CD8-positive, alpha-beta memory T cell (primary cell): ENCODE measurements at places on chromosomes 16 and 17.

- no peak for DNase-seq
Observed at GRCh38 chr17:17159571-17159970, 46.6 kb downstream of the PLD6 start.

GRCh38 chr17:20225162-20226115, 216.3 kb downstream of the SPECC1 start:
- DNase-seq: no peak

DNA sequence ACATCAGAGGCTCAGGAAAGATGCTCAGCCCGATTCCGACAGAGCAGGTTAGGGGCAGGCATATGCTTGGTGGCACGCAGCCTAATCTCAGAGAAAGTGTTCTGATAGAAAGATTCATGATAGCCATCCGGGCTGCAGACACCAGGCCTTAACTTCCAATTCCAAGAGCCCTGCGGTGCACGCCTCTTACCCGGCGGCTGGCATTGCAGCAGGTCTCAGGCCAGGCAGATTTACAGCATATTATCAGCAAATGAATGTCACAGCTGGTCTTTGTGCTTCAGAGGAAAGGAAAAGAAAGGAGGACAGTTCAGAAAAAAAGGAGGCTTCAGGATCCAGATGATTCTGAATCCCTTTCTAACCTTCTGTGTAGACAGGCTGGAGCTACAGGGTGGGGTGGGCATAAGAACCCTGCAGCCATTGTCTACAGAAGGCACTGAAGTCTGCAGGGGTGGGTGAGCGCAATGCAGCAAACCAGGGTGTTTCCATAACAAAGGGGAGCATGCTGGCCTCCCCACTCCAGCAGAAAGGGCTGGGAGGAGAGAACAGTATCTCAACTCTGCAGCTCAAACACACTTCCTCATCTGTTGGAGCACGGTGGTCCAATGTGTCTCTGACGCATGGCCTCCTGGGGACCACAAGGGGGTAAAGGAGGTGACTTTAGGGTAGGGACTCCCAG, 277.4 kb upstream of the XYLT1 start:
- DNase-seq: no peak

GRCh38 chr17:50188531-50188920, 12.9 kb downstream of the COL1A1 start:
- DNase-seq: no peak

DNA sequence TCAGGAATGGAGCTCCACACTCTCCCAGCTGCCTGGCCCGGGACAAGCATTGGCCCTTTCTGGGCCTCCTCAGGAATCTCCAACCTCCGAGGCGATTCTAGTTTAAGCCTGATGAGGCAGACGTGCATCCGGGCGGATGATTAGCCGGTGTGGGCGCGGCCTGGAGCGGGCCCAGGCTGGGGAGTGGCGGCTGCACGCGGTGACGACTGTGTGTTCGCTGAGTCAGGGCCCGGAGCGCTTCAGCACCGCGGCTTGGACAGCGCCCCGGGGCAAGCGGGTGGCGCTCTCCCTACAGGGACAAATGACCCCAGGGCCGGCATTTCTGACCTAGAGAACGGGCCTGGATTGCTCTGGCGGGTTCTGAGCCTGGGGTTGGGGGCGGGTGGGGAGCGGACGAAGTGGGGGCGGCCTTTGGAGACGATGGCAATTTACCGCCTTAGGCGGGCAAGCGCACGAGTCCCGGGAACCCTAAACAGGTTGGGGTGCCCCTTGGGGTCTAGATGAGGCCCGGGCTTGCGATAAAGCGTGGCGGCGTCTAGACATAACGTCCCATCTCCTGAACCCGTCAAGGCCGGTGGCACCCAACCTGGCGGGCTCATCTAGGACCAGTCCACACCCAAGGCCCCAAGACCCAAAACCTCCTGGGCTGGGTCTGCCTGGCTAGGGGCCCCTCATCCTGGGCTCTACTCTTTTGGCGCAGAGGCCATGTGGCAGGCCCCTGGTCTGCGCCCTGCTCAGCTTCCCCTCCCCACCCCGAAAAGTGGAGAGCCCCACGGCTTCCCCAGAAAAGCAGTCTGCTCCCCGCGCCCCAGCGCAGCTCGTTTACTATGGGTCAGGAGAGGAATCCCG, 22.3 kb upstream of the ZNHIT3 start:
- no peak for DNase-seq

DNA sequence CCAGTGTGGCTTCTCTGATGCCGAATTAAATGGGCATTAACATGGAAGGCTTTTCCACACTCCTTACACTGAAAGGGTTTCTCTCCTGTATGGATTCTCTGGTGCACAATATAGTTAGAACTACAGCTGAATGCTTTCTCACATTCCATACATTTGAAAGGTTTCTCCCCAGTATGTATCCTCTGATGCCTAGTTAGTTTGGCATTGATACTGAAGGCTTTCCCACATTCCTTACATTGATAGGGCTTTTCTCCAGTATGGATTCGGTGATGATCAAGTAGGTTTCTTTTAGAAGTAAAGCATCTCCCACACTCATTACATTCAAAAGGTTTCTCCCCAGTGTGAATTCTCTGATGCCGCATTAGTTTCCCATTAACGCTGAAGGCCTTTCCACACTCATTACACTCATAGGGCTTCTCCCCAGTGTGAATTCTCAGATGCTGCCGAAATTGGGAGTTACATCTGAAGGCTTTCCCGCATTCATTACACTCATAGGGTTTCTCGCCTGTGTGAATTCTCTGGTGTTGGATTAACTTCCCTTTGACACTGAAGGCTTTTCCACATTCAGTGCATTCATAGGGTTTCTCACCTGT, 6.5 kb upstream of the TLE7 start:
- no peak for DNase-seq

DNA sequence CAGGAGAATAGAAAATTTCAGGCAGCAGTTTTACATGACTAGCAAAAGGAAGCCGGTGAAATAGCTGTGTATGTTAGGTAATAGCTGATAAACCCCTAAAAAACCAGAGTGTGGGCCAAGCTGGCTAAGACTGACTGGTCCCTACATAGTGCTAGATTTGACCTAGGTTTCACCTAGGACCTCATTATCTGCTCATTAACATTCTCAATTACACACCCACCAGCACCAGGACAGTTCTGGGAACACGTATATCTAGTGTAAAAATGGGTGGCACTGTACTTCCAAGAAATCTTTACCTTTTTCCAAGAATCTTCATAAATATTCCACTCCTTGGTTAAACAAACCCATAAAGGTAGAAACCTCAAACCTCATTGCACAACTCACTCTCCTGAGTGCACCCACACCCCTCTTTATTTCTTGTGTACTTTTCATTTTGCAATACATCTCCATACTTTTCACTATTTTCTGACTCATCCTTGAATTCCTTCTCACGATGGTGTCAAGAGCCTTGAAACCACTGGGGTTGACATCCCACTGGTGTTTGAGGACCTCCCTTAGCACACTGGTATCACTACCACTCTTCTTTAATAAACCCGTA, 262.7 kb upstream of the KCNJ16 start:
- DNase-seq: no peak

- no peak for DNase-seq
Observed at GRCh38 chr16:54265575-54266107, 20.9 kb downstream of the IRX3 start.

DNA sequence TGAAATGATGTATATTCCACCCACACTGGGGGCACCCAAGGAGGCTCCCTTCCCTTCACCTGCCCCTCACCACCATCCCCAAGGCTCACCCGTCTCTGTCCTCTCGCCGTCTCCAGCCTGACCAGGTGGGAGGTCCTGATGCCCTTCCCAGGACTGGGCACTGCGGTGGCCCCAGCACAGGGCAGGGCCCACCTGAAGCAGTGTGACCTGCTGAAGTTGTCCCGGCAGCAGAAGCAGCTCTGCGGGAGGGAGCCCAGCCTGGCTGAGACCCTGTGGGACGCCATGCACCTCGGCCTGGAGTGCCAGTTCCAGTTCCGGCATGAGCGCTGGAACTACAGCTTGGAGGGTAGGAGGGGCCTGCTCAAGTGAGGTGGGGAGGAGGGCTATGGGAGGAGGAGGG, 9.9 kb downstream of the PPY start:
- DNase-seq: no peak

GRCh38 chr17:37543637-37544052, 54.0 kb downstream of the DUSP14 start:
- no peak for DNase-seq

GRCh38 chr16:920717-921116, 50.1 kb downstream of the LMF1 start:
- DNase-seq: no peak

DNA sequence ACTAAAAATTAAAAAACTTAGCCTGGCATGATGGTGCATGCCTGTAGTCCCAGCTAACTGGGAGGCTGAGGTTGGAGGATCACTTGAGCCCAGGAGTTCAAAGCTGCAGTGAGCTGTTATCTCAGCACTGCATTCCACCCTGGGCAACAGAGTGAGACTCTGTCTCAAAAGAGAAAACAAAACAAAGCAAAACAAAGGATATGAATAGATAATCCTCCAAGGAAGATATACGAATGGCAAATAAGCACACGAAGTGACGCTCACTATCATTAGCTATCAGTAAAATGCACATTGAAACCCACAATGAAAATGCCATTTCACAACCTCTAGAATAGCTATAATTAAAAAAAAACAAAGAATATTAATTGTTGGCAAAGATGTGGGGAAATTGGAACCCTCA, 386.2 kb upstream of the CCL2 start:
- no peak for DNase-seq

- DNase-seq: no peak
Observed at GRCh38 chr17:1289695-1290094, 10.2 kb downstream of the TRARG1 start.

DNA sequence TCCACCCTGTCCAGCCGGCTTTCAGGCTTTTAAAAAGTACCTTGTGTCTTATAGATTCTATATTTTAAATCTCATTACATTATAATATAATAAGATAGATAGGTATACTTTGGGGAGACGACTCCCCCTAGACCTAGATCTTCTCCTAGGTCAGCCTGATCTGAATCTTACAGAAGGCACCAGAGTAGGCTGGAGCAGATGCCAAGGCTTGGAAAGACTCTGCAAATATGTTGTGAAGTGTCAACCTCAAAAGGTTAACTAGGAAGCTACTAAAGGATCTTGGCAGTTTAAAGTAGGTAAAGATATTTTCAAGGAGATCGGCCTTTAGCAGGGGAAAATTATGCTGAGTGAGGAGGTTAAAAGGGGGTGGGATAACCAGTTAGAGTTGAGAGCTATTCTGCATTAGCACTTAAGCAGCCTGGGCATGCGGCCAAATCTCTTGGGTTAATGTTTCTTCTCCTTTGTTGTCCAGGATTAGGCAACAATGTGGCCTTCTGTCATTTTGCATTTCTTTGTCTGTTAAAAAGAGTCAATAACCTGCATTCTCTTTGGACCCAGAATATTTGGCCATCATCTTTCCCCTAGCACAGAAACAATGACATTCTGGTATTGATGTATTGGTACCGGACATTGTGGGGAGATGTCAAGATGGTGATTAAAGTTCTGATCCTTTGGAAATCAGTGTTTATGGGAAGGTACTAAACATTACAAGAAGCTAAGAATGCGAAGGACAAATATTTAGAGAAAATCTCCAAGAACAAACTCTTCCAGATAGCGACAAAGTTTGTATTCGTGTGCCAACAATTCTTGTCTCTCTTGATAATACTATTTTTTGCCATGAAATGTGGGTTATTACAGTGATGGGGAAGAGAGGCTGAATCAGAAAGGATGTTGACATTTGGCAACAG, 51.2 kb upstream of the DHX40 start:
- no peak for DNase-seq

DNA sequence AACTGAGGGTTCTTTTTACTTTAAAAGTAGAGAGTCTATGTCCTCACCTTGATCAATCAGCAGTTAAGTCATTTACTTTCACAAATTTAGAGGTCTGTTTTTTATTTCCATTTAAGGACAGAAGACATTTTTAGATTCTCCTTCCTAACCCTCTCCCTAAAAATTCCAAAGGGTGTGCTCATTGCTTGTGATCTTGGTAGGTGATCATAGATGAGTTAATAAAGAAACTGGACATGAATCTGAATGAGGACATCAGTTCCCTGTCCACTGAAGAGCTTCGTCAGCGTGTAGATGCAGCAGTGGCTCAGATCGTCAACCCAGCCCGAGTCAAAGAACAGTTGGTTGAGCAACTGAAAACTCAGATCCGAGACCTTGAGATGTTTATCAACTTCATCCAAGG, 8.8 kb downstream of the RUNDC1 start:
- no peak for DNase-seq

DNA sequence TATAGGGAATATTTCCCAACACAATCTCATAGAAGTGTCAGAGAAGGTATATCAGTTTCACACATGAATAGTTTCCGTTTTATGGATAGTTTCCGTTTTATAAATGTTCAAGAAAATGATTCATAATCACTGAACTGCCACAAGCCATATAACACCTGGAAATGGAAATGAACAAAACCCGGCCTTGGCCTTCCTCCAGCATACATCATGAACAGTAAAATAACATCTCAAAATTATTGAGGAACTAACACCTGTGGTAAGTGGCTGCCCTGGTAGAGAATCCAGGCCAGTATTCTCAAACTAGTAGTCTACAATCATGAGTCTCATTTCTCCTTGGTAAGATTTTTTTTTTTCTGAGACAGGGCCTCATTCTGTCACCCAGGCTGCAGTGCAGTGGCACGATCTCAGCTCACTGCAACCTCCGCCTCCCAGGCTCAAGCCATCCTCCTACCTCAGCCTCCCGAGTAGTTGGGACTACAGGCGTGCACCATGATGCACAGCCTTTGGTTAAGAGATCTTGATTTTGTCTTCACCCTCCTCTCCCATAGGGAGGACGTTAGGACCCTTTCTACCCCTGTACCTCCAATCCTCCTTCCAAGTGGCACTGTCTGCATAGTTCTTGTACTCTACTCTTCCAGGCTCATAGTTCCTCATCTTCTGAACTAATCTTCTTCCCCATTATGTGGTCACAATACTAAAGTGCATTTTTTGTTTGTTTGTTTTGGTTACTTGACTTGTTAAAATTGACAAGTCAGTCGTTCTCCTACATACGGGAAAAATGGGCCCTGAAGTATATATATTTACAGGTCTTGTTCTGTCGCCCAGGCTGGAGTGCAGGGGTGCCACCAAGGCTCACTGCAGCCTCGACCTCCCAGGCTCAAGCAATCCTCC, 15.0 kb upstream of the RGS9 start:
- DNase-seq: no peak
